ENCODE measurements at places on chromosomes 5 and 9.

DNA sequence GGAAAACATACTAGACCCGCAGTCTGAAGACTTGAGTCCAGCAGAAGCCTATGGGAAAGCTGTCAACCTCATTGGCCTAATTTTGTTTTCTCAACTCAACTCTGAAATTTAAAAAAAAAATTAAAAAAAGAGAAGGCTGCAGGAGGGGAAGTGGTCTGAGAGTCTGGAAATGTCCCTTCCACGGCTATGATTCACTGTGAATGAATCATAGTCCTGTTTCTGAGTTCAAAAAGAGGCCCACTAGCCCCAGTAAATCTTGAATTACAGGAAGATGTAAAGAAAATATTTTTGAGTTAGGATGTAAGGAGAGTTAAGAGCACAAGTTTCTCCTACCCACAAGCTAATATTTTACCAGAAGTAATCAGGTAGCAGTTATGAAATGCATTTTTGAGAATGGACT is 565.5 kb upstream of the DMAC1 start:
- no peak for DNase-seq

DNA sequence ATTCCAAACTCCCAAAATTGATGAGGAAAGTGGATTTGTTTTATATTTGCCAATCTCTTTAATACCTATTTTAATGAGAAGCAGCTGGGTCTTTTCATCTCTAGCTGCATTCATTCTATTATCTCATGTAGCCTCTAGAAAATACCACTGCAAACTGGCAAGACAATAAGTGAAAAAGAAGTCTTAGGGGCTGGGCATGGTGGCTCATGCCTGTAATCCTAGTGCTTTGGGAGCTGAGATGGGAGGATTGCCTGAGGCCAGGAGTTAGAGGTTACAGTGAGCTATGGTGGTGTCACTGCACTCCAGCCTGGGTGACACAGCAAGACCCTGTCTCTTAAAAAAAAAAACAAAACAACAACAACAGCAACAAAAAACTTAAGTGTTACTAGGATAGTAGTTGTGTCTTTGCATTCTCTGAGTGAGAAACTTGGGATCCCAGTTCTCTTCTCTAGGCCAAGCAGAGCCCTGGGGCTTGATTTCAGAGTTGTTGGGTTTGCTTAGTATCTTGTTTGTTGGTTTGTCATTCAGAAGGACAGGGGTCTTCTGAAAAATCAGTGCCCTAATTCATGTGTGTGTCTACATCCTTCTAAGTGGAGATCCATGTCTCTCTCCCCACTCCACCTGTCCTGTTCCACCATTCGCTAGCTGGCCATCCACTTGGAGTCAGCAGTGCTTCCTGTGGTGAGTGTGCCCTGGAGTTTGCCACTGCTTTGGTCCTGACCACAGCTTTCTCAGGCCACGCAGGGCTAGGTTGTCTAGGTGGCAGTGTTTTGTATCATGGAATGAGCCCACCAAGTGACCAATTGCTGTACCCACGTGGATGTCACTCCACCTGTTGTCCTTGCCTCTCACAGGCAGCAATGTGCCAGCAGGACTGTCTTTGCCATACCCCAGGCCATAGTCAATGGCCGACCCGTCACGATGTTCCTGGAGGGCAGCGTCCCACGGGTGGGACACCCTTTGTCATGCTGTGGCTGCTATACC is 19.5 kb downstream of the MARCHF6 start:
- DNase-seq: no peak

GRCh38 chr5:77806213-77806843 is 30.2 kb upstream of the TBCA start:
- DNase-seq: no peak

- no peak for DNase-seq
Measured at GRCh38 chr5:174624733-174625522, 99.5 kb upstream of the MSX2 start.

DNA sequence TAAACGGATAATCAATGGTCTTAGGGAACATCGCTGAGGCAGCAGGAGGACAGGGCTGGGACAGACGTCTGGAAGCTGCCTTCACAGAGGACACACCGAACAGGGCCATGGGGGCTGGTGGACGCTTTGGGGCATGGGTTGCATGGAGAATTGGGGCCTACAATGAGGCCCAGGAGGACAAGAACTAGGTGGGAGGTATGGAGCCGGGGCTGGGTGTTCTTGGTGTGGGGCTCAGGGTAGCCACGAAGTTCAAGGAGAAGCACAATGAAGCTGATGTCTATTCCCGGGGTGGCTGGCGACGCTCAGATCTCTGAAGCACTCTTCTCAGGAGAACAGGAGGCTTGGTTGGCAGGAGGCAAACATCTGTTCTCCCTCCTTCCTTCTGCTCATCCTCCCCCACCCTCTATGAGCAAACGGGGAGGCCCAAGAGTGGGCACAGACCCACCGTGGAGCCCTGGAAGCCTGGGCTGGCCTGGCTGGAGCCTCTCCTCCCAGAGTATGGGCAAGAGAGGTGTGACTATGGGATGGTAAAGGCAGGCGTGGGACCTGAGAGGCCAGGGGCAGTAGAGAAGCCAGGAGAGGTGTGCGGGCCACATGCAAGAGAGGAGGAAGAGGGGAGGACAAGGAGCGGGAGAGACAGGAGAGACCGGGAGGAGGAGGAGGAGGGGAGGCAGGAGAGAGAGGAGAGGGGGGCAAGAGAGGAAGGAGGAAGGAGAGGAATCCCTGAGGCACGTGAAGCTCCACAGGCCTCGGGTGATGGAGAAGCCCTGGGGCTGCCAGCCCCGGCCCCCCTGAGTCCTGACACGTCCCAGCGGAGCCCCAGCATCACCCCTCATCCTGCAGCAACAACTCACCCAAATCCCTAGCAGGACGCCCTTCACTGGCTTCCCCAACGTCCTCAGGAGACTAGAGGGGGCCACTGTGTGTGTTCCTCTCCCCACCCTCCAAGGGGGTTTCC is 159.1 kb downstream of the OLFM1 start:
- no peak for DNase-seq

DNA sequence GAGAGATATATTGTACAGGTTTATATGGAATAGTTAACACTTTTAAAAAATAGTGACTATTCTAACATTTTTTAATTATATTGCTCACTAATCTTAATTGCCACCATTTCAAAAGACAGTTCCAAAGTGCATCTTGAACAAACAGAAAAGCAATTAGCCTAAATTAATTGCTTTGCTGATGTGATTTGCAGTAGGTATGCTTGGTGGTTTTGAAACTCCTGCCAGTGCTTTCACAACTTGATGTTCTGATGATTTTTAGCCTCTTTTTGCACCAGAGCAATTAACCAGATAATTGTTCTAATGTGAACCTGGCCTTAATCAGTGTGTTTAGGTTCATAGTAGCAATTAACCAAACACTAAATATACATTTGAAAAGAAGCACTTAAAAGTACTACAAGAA is 207.6 kb downstream of the FBXL17 start:
- DNase-seq: no peak

- no peak for DNase-seq
Measured at GRCh38 chr5:168292786-168293696, 1.6 kb downstream of the WWC1 start.

DNA sequence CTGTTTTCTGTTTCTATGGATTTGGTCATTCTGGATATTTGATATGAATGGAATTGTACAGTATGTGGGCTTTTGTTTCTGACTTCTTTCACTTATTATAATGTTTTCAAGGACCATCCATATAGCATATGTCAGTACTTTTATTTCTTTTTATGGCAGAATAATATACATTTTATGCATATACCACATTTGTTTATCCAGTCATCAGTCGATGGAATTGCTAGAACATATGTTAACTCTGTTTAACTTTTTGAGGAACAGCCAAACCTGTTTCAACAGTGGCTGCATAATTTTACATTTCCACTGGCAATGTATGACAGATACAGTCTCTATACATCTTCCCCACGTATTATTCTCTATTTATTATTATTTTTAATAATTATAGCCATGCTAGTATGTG is 131.6 kb downstream of the PARP8 start:
- DNase-seq: no peak

GRCh38 chr9:92716557-92716956 is 46.6 kb upstream of the IPPK start:
- DNase-seq: peak; percentile 98

- DNase-seq: no peak
Measured at GRCh38 chr5:20604992-20605391, 617.0 kb upstream of the CDH18 start.

DNA sequence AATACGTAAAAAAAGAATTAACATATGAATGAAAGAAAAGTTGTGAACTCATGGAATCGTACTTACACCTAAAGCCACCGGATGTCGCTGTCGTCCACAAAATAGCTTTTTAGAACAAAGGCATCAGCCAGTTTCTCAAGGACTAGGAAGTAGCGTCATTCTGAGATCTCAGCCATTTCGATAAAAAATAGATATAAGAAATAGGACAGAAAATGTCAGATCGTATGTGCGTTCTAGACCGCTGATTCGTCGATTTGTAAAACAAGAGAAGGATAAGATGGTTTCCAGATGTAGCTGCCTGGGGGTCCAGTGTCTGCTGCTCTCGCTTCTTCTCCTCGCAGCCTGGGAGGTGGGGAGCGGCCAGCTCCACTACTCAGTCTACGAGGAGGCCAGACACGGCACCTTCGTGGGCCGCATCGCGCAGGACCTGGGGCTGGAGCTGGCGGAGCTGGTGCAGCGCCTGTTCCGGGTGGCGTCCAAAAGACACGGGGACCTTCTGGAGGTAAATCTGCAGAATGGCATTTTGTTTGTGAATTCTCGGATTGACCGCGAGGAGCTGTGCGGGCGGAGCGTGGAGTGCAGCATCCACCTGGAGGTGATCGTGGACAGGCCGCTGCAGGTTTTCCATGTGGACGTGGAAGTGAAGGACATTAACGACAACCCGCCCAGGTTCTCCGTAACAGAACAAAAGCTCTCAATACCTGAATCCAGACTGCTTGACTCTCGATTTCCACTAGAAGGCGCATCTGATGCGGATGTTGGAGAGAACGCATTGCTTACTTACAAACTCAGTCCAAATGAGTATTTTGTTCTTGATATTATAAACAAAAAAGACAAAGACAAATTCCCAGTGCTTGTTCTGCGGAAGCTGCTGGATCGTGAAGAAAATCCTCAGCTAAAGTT is at the start of gene PCDHA10:
Gene PCDHA10 (plus strand): TSS at position 126 of the 903 bp plus-strand sequence. CDS start 152 bp downstream, at position 278.
- DNase-seq: no peak

GRCh38 chr5:108801776-108802175 is 54.1 kb downstream of the FER start:
- DNase-seq: no peak

GRCh38 chr5:11719888-11720481 is 184.3 kb downstream of the CTNND2 start:
- DNase-seq: peak; percentile 30

DNA sequence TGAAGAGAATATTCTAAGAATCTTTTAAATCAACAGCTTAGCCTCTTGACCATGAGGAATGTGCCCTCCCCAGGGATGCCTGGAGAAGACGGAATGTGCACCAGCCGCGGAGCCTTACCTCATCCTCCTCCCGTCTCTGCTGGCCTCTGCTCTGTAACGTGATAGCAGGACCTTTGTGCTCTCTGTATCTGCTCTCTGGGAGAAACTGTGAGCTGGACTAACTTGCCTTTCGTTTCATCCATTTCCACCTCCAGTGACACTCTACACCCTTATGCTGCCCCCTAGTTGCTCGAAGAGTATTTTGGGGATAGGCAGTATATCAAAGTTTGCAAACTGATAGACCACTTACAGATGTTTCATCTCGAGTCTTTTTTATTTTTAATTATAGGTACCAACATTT is 141.4 kb downstream of the NPR3 start:
- DNase-seq: no peak

DNA sequence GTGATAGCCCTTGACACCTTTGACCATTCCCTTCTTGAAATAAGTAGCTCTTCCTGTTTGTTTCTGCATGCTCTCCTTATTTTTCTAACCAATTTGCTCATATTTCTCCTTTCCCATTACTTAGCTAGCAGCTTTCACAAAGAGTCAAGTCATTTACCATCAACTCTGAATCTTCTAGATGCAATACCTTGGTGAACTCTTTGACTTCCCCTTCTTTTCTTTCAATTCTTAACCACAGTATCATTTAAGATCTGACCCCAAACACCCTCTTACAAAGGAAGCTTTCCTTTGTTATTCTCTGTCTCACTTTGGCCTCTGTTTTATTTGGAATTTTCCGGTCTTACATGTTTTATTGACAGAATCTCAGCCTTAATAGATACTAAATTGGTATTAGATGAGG is 14.0 kb downstream of the NFX1 start:
- no peak for DNase-seq

DNA sequence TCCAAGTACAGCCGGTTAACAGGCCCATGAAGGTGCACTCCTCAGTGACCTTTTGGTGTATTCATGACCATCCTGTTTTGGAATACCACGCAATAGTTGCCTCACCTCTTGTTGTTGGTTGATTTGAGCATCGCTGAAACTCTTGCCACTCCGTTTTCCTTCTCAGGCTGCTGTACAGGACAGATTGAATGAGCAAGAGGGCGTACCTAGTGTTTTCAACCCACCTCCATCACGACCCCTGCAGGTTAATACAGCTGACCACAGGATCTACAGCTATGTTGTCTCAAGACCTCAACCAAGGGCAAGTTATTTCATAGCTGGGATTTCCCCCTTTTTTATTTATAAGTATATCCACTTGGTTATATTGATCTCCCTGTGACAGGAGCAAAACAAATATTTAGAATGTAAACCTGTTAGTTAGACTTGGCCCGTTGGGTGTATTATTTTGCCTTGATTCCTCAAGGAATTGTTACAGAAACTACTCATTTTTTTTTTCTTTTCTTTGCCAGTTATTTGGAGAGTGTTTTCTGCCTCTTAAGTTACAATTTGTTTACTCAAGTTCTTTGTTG is 38.1 kb downstream of the FAF2 start:
- no peak for DNase-seq

GRCh38 chr5:153641183-153641688 is 150.8 kb downstream of the GRIA1 start:
- no peak for DNase-seq

DNA sequence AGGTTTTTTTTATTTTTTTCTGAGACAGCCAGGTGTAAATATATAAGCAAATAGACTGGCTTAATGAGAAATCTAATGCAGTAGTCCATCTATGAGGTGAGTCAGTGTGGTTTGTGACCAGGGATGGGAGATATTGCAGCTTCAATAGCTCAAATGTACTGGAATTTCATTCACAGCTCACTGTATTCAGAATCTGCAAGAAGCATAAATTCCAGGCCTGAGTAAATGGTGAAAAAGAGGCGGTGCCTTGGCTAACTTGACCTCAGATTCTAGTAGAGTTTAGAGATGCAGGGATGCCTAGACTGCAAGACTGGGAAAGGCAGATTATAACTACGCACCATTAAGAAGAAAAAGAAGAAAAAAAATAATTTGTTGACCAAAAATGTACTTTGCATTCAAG is 151.9 kb upstream of the SMC2 start:
- DNase-seq: no peak

DNA sequence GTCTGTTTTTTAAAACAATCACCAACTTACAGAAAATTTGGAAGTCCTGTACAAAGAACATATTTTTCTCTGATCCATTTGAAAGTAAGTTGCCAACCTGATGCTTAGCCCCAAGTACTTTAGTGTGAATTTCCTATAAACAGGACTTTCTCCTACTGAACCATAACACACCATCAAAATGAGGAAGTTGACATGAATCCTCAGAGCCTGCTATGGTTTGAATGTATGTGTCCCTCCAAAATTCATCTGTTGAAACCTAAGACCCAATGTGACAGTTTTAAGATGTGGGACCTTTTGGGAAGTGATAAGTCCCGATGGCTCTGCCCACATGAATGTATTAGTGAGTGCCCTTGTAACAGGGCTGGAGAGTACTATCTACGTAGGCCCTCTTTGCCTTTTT is 6.4 kb upstream of the ACOT12 start:
- DNase-seq: no peak

- DNase-seq: no peak
Measured at GRCh38 chr9:125429476-125430160, 168.0 kb downstream of the GAPVD1 start.
